GM04504 (cell line): ENCODE measurements at places on chromosomes 1 and 21.

GRCh38 chr1:79215311-79215710 lies 208.8 kb upstream of the ADGRL4 start:
- DNase-seq = no peak

DNA sequence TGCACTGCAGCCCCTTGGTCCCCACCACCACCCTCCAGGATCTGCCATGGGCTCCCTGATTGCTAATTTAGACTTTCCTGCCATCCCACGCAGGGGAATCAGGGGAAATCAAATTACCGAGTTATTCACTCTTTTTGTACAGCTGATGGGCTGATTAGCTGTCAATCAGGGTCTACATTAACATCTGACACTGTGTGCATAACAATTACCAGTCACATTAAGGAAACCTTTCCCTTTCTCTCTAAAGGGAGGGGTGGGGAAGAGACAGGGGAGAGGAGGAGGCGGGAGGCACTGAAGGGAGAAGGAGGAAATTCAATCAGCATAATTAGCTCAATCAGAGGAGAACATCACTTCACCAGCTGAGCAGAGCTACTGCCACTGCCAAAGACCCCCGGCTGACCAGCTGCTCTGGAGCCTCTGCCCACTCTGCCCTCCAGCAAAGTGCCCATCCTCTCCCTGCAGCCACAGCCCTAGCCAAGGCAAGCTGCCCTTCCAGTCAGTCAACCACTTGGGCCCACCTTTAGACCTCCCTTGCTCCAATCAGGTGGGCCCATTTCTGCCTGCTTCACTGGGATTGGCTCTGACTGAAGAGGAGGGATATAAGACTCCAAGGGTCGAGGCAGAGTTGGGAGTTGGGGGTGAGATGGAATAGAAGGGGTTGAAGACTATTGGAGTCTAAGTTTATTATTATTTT lies 199.3 kb upstream of the ZC3H12A start:
- DNase-seq = no peak

GRCh38 chr1:20425622-20426021 lies 60.4 kb downstream of the CAMK2N1 start:
- DNase-seq = no peak

GRCh38 chr1:9444532-9444931 lies 94.7 kb upstream of the SLC25A33 start:
- no peak for DNase-seq

DNA sequence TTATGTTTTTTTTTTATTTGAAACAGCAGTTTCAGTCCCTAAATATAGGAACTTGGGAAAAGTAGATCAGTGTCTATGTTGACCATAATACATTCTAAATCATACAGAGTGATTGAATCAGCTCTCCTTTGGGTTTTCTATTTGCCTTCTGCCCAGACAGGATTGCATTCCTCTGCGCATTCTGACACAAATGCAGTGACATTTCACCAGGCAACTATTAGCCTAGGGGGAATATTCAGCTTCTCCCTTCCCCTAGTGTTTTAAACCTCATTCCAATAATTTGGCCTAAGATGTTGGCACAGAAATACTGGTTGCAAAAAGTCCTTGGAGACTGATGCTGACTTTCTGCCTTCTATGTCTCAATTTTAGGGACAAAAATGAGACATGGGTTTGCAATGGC lies 172.8 kb downstream of the PTGER3 start:
- peak; percentile 24 for DNase-seq

DNA sequence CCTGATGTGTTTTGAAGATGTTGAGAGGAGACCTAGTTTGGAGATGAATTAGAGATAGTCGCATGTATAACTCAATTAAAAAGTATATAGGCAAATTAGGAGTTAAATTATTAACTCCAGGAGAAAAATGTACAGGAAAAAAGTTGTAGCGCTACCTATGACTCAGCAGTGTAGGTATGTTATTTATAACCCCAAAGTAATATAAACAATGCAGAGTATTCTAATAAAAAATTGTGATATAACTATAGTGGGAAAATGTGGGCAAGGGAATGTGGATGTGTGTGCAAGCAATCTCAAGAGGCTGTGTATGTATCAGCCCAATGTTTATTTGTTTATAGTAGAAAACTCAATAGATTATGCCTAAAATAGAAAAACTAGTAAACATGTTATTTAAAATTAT lies 144.5 kb downstream of the BRINP2 start:
- DNase-seq = no peak

GRCh38 chr1:152197361-152197941 lies 26.5 kb downstream of the HRNR start:
- DNase-seq = no peak

- no peak for DNase-seq
Measured at GRCh38 chr1:232901255-232901654, 49.2 kb upstream of the NTPCR start.

DNA sequence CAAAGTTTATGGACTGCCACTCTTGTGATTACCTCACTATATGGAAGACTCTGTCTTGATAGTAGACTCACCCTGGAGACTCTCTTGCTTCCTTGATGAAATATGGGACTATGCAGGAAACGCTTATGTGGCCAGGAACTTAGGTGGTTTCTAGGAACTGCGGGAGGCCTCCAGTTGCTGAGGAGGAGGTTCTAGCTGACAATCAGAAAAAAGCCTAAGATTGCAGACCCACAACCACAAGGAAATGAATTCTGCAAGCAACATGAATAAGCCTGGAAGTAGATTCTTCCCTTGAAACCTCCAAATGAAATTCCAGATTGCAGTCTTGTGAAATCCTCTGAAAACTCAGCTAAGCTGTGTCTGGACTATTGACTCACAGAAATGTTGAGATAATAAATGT lies 88.9 kb upstream of the COL11A1 start:
- DNase-seq = no peak

GRCh38 chr1:42941640-42942330 lies 16.9 kb downstream of the SLC2A1 start:
- peak; percentile 85 for DNase-seq

DNA sequence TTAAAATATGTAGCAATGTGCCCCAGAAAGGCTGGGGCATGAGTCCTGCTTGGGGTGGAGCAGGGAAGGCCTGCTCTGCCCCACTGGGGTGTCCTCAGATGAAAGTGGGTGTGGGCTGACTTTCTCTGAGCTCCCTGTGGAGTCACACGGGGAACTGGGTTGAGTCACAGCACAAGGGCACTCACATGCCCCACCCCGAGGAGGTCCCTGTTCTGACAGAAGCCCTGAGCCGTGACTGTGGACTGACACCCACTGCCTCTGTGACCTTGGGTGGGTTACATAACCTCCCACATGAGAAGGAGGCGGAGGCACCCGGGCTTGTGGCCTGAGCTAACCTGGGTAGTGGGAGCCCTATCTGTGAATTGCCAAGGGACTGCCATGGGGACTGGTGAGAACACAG lies 52.5 kb upstream of the TINAGL1 start:
- DNase-seq = no peak

GRCh38 chr1:93078986-93079654 lies at the start of gene MTF2:
TSS of gene MTF2 (plus strand) at chr1:93079283. CDS start at chr1:93079527, 244 bp downstream.
- DNase-seq = peak; percentile 92

DNA sequence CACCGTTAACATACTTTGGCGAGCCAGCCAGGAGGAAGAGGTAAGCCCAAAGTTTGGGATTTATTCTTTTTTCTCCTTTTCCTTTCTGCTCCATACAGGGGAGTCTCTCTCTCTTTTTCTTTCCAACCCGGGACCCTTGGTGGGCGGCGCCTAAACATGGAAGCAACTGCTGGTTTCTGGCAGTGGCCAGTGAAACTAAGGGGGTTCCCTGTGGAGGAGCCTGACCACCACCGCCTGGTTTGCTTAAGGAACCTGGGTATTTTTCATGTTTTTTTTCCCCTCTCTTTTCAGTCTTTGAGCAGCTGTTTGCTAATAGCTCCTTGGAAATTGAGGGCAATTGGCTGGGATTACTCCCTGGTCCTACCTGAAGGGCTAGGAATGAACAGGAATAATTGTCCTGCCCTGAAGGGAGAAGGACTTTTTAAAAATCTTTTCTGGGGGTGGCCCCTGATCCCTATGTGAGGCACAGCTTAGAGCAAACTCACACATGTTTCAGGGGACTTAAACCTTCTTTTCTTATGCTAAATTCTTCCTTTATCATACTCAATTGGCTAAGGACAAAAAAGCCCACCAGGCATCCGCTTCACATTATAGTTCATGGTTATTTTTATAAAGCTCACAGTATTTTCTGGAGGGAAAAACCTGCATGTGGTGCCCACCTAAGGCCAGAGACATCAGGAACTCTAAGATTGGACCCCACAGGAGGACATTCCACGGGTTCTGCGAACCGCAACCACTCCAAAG lies 61.3 kb upstream of the PLD5 start:
- no peak for DNase-seq

DNA sequence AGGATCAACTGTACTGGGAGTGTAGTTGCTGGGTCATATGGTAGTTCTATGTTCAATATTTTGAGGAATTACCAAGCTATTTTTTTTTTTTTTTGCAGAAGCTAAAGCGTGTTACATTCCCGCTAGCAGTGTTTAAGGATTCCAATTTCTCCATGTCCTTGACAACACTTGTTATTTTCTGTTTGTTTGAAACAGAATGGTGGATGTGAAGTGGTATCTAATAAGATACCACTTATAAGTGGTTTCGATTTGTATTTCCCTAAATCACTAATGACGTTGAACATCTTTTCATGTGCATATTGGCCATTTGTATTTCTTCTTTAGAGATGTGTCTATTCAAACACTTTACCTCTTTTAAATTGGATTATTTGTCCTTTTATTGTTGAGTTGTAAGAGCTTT lies 112.2 kb downstream of the DISP1 start:
- no peak for DNase-seq

DNA sequence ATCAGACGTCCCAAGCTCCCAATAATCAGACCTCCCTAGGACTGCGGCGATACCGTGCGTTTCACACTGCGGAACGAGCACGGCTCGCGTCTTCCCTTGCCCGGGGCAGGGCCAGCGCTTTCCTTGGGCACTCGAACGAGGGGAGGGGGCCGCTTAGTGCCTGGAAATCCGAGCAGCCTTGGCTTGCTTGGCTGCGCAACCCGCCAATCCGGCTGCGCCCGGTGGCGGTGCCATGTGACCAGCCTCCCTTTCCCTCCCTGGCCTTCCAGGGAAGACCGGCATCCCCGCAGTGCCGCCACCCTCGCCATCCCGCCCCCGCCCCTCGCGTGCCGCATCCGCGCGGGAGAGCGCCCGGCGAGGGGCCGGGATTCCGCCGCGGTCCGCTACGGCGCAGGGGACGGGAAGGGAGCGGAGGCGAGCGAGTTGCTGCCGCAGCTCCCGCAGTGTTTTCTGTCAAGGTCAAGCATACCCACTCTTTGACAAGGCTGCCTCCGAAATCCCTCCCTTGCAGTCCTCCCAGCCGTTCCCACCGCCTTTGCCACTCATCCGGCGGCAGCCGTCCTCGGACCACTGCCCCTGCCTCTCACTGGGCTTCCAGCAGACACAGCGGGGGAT lies 8.3 kb upstream of the RNF19B start:
- no peak for DNase-seq

DNA sequence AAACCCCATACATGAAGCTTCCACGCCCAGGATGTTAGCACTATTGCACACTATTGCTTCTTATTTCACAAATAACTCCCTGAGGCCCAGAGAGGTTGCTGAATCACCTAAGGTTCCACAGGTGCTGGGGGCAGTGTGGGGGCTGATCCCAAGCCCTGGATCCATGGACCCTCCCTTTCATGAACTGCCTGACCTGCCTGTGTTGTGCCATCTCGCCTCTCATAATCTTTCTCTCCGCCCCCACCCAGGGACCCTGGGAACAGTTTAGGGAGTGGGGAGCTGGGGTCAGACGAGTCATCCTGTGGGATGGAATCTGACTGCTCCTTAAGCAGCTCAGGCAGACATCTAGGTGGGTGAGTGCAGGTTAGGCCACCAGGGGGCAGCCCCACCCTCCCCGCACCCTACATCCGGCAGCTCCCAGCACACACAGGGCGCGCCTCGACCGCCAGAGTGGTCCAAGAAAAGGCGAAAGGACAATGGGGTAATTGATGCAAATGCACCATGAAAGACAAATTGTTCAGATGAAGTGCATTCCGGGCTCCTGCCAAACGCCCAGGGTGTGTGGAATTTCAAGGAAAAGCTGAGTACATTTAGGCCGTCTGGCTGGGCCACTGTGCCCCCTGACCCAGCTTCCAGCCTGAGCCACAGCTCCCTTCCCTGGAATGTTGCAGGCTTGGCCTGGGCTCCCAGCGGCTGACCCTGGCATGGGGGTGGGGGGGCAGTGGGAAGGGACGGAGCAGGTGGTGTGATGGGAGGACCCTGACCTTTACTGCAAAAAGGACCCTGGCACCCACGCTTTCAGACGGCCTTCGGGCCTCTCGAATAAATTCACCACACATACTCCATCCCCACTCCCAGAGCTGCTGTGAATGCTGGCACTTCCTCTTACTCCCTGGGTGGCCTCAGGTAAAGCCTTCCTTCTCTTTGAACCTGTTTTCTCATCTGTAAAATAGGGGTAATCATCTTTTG lies 20.8 kb downstream of the PHLDA3 start:
- no peak for DNase-seq

- no peak for DNase-seq
Measured at GRCh38 chr1:91026777-91027176, 4.9 kb upstream of the ZNF644 start.

GRCh38 chr1:203025686-203026030 lies 633 bp upstream of the PPFIA4 start:
- no peak for DNase-seq

- DNase-seq = no peak
Measured at GRCh38 chr1:72109916-72110315, 172.4 kb downstream of the NEGR1 start.

DNA sequence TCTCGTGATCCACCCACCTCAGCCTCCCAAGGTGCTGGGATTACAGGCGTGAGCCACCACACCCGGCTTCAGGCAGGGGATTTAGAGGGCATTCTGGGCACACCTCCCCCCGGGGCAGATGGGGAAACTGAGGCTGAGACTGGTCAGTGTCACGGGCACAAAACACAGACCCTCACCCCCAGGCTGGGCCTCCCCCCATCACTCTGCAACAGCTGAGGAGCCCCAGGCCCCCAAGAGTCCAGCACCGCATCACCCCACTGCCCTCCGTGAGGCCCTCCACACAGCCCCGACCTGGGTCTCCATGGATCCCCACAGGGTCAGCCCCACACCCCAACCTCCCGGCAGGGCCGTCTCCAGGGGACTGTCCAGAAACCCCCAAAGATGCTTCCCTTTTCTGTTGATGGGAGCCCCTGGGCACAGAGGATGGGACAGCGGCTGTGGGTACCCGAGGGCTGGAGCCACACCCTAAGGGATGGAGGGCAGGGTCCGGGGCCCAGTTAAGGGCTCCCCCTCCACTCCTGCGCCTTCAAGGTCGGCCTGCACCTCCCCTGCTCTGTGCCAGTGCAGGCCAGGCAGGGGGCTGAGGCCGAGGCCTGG lies 11.0 kb downstream of the TNFRSF14 start:
- DNase-seq = no peak

GRCh38 chr1:99004254-99004860 lies 304 bp downstream of the PLPPR5 start:
- DNase-seq = no peak

GRCh38 chr1:172820475-172821158 lies 161.7 kb downstream of the FASLG start:
- no peak for DNase-seq
